Cerebellar nuclear complex (tissue), 1 donor: ENCODE measurements at places on chromosomes 11 and 22.

DNA sequence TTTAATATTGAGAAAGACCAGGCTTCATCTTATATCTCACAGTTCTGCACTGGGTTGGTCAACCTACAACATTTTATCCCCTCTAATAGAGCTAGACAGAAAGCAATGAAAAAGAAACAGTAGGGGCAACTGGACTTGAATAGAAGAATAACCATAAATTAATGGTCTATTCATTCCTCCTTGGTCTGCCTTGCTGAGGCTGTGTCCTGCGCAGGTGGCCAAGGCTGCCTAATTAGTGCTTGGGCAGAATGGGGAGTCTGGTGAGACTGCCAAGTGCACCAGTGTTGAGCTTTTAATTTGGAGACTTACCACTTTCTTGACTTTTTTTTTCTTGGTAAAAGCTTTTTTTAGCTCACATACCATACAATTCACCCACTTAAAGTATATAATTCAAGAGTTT is 35.0 kb upstream of the SPON1 start:
- no peak for DNase-seq

- DNase-seq = no peak
These were observed 1.4 kb upstream of the SYVN1 start for GRCh38 chr11:65135633-65136145.

DNA sequence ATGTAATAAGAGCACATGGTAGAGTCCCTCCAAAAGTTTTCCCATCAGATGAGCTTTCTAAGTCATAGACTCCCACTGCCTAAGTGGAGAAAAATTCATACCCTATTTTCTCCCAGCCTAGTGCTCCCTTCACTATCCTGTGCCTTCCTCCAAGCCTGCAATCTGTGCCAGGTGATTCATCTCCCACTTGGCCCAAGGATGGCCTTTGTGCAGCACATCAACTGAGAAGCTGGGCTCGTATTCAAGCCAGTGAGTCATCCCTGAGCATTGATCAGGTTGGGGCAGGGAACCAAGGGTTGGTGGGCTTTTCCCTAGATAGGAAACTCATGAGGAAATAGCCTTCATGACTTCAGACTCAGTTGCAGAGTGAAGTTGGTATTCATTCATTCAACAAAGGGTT is 64.6 kb downstream of the PANX1 start:
- no peak for DNase-seq

- no peak for DNase-seq
These were observed 686.3 kb downstream of the NTM start for GRCh38 chr11:132056689-132057088.

- no peak for DNase-seq
These were observed 18.1 kb downstream of the CSRP3 start for GRCh38 chr11:19183646-19184045.

DNA sequence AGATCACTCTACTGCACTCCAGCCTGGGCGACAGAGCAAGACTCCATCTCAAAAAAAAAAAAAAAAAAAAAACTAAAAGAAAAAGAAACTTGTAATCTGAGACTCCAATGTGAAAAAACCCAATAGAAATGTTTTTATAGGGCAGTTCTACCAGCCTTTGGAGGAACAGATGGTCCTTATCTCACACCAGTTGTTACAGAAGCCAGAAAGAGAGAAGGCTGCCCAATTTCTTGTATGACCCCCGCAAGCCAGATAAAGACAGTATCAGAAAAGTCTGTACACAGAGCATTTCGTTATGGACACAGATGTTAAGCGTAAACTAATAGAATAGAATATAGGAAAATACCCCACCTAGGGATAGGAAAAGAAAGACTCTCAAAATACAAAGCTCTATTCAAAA is 11.3 kb upstream of the TSGA10IP start:
- DNase-seq = no peak

GRCh38 chr22:49815641-49816091 is 12.0 kb downstream of the BRD1 start:
- no peak for DNase-seq

- no peak for DNase-seq
These were observed 44.4 kb downstream of the APOL3 start for GRCh38 chr22:36116127-36116526.

DNA sequence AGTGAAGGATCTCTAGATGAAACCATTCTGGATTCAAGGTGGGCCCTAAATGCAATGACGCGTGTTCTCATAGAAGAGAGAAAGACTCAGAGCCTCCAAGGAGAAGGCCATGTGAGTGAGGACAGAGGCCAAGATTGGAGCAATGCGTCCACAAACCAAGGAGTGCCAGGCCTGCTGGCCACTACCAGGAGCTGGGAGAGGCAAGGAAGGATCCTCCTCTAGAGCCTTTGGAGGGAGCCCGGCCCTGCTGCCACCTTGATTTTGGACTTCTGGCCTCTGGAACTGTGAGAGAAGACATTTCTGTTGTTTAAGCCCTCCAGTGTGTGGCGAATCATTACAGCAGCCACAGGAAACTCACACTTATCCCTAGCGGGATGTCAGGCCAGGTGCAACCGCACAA is 52.7 kb upstream of the SHANK2 start:
- no peak for DNase-seq

- no peak for DNase-seq
These were observed 21.1 kb downstream of the SIK3 start for GRCh38 chr11:117076941-117077691.

DNA sequence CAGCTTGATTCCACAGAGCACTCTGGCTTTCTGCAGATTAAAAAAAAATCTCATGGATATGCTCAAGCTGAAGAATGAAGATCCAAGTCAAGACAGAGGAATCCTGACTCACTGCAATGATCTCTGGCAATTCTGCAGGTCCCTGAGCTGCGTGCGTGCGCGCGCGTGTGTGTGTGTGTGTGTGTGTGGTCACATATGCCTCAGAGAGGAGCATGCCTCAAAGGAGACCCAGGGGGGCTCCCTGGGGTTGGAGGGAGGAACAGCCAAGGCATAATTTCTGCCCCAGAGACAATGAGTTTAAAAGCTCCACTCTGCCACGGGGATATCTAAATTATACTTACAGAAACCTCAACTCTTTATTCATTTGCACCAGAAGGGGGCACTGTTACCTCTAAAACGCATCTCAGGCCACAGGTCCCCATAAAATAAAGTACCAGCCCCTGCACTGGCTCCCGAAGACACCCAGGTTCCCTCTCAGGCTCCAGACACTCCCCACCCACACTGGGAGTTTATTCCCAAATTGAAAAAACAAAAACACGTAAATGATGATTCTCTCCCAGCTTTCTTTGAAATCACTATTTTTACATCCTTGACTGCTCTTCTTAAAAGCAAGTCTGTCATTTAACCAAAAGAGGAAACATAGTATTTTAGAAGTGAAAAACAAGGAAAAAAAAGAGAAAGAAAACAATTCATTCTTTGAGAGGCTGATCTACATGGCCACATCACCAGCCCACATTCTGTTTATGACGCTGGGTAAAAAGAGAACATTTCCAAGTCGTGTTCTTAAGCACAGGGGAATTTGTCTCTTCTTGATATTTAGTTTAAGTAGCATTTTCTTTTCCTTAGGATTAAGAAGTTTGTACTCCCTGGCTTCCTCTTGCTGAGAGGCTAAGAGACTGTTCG is 401.0 kb downstream of the LARGE1 start:
- no peak for DNase-seq

DNA sequence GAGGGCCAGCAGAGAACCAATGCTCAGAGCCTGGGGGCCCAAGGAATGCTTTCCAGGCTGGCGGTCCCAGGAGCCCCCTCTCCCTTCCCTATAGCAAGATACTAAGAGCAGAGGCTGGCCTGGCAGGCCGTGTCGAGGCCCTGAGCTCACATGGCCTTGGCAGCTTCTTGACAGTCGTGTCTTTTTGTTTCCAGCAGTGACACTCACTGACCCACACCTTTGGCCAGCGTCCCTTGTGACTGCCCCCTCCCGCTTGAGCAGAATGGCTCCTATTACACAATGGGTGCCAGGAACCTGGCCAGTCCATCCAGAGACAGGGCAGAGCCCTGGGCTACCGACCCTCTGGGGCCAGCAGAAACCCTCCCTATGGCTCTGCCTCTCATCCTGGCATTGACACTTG is 6.4 kb upstream of the CCND1 start:
- no peak for DNase-seq

- no peak for DNase-seq
These were observed 2.5 kb upstream of the TPST2 start for GRCh38 chr22:26592421-26592891.

GRCh38 chr11:73757598-73757997 is 3.3 kb downstream of the RAB6A start:
- DNase-seq = no peak

DNA sequence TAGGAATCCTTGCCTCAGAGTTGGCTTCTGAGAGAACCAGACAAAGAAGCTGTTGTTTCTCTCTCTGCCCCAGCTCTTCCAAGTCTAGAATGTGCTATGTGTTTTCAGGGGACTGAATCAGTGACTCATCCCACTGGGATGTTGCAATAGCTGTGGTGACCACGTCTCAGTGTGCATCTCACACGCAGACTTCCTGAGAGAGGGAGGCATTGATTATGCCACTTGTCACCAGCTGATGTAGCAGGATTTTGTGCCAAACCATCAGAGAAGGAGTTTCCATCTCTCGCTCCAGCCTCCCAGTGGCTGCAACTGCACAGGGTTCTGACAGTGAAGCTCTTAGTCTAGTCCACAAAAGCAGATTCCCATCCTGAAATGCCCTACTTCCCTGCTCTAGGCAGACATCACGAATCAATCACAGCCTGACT is 455.8 kb downstream of the MIAT start:
- no peak for DNase-seq

- no peak for DNase-seq
These were observed 59.2 kb upstream of the CLPB start for GRCh38 chr11:72493426-72494108.

- no peak for DNase-seq
These were observed 29.5 kb downstream of the DIXDC1 start for GRCh38 chr11:111966678-111967077.

DNA sequence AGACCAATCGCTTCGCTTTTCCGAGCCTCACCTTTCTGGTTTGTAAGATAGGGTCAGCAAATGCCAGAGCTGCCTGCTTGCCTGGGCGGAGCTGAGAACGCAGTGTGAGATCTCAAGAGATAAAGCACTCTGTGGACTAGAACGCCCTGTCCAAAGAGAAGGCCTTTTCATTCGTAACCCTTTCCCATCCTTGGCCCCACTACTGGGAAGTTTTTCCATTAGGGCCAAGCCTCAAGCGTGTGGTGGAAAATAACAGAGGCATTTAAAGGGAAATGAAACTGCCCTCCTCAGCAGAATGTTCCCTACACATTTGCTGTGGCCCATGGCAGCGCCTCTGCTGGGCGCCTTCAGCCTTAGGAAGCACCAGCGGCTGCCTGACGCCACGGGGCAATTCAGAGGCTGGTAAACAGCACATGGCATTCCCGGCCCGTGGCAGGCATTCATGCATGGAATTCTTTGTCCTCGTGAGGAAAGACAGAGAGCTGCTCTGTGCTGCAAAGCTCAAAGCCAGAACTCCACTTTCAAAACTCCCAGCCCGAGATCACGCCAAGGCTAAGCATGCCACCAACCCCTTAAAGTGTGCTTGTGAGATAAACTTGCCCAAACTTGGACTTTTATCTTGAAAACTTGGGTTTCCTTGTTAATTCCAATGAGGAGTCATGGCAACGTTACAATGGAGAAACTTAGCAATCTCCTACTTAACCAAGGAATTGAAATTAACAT is 38.1 kb downstream of the AHNAK start:
- DNase-seq = no peak

DNA sequence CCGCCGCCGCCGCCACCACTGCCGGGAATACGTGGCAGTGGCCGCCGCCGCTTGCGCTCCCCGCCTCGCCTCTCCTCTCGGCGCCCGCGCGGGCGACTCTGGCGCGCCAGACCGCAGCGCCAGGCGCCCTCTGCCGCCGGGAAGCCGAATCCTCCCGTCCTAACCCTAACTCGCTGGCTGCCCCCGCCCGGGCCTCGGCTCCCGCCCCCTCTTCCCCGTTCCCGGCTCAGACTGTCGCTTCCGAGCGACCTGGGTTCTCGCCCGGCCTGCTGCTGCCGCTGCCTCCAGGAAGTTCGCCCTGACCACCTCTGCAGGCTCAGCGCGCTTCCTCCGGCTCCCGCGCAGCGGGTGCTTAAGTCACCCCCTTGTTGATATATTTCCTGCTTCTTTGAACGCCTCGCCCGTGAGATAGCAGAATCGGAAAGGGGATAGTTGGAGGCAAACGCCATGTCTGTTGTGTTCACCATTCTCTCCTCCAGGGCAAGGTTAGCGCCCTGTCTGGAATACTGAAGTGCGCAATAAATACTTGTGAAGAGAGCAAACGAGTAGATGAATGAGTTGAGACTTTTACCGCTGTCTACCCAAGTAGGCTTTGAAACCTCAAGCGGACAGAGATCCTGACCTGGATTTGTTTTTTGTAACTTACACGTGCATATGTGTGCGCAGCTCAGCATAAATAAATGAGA is at the start of gene SMCO4:
Gene SMCO4 (minus strand): TSS at position 100 of the 686 bp plus-strand sequence. CDS start 64,202 bp downstream, outside the sequence.
- DNase-seq = no peak

GRCh38 chr11:46248289-46249102 is 29.0 kb upstream of the CREB3L1 start:
- DNase-seq = no peak

DNA sequence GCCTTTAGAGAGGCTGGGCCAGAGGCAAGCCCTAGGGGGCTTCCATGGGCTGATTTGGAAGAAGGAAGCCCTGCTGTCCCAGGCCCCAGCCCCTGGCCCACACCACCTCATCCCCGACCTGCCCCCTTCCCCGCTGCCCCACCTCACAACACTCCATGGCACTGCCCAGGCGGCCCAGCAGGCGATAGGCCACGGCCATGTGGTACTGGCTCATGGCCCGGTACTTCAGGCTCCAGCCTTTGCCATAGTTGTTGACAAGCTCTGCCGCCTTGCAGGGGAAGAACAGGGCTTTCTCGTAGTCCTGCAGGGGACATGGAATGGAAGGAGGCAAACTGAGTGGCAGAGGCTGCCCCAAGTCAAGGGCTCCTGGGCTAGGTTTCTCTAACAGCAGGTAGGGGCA is 6.4 kb downstream of the RAPSN start:
- peak; percentile 5 for DNase-seq
